ENCODE measurements at places on chromosomes 5 and 9.

- no peak for DNase-seq
Measured at GRCh38 chr5:123809594-123810221, 297.7 kb downstream of the CSNK1G3 start.

GRCh38 chr9:110389148-110389750 is 51.6 kb upstream of the TXNDC8 start:
- DNase-seq, result no peak

- DNase-seq, result no peak
Measured at GRCh38 chr9:14907360-14907685, 2.9 kb downstream of the FREM1 start.

- no peak for DNase-seq
Measured at GRCh38 chr9:97322105-97322504, 14.6 kb downstream of the CCDC180 start.

DNA sequence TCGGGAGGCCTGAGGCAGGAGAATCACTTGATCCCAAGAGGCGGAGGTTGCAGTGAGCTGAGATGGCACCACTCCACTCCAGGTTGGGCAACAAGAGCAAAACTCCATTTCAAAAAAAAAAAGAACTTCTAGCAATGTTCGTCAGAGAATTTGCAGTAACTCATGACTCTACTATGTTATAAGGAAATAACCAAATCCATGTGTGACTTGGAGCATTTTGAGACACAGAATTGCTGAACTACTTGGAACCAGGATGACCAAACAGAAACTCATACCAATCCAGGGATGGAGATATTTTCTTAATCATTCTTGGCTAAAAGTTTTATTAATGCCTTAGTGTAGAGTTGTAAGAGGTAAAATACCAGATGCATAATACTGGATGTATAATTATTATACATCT is 99.9 kb upstream of the BNC2 start:
- no peak for DNase-seq

Measured in stimulated activated CD8-positive, alpha-beta memory T cell treated with anti-CD3 and anti-CD28 coated beads, Interleukin-2, amount 100 ng/mL, for 1 hour (primary cell).